Activated CD4-positive, alpha-beta T cell treated with anti-CD3 and anti-CD28 coated beads for 24 hours (primary cell): ENCODE measurements at places on chromosomes 13 and 19.

DNA sequence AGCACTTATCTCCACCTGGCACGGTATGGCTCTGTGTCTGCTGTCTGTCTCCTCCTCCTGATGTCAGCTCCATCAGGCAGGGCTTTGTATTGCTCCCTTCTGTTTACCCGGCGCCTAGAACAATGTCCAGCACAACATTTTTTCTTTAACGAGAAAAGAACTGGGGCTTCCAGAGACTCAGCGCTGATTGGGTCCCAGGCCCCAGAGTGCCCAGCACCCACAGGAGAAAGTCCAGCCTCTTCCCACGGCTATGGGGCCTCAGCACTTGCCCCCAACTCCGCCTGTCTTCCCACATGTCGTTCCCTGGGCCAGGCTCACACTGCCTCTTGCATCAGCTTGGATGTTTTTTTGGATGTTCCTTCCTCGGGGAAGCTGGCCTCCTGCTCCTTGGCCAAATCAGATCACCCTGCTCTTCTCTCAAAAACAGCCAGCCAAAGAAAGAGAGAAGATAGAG lies 6.9 kb downstream of the MYPOP start:
- no peak for DNase-seq

DNA sequence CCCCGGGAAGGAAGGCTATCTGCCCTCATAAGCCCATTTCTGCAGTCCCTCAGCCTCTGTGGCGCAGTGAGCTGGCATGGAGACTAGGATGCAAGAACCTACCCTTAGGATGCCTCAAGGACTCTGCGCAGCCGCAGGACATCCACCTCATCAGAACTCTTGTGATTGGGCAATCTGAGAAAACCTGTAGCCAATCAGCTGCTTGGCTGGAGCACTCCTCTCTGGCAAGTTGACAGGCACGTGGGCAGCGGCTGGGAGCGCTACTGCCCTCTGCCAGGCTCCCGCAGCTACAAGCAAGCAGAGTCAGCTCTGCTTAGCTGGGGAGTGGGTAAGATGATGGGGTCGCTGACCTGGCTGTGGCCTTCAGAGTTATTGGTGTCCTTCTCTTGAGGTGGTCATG lies 1.5 kb upstream of the ECSIT start:
- no peak for DNase-seq

DNA sequence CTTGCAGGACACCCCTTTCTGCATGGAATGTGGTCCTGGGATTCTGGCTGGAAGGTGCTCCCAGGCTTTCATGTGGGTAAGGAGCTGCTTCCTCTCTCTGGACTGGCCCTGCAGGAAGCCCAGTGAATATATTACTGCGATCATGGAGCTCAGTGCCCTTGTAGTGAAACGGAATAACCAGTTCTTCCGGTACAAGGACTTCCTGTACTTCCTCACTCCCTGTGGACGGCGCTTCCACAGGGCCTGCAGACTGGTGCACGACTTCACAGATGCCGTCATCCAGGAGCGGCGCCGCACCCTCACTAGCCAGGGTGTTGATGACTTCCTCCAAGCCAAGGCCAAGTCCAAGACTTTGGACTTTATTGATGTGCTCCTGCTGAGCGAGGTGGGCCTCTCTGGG lies 8.0 kb downstream of the CYP4F8 start:
- no peak for DNase-seq

GRCh38 chr19:6861683-6862286 lies 25.6 kb upstream of the ADGRE1 start:
- no peak for DNase-seq

DNA sequence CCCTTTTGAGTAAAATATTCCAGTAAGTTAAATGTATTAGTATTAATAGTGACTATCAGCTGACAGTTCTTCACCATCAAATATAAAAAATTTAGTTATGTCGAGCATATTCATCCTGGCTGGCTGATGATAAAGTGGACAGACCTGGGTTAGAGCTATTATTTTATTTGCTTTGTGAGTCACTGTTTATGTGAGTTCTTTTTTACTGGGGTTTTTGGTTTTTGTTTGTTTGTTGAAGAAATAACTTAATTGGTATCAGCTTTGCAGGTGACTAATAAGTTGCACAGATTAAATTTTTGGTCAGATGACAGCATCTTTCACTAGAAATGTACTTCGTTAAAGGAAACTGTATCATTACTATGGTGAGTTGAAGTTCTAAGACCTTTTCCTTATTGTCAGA lies 224.7 kb downstream of the GGACT start:
- no peak for DNase-seq

DNA sequence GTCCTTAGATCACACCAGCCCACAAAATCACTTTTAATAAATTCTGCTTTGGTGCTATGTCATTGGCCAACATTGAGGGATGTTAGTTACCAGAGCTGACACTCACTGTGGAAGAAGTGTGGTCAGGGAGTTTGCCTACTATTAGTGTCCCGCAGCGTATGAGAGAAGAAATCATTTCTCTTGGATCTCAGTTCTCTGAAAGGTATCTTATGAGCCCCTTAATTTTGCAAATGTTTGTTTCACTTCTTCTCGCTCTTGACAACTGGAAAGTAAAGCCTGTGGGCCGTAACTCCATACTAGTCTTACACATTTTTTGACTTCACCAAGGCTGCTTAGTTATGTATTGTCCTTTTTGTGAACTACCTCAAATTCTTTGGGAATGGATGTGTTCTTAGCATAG lies 80.9 kb downstream of the FLT1 start:
- no peak for DNase-seq

DNA sequence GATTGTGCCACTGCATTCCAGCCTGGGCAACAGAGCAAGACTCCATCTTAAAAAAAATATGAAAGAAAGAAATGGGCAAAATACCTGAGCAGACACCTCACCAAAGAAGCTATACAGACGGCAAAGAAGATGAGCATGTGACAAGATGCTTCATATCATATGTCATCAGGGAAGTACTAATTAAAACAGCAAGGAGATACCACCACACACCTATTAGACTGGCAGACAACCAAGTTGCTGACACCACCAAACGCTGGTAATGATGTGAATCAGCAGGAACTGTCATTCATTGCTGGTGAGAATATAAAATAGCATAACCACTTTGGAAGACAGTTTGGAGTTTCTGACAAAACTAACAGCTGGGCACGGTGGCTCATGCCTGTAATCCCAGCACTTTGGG lies 11.5 kb upstream of the TFDP1 start:
- no peak for DNase-seq

DNA sequence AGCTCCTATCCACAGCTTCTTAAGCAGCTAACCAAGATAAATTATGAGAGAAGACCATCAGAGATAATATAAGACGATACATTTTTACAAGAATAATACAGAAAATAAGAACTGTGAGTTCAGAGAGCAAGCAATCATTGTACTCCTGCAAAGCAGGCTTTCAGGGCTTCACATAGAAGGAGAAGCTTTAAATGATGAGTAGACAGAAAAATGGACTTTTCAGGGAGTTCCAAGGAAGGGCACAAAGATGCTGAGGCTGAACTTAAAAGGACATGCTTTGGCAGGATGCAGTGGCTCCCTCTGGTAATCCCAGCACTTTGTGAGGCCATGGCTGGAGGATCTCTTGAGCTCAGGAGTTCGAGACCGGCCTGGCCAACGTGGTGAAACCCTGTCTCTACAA lies 159.5 kb downstream of the POU4F1 start:
- DNase-seq, result no peak

DNA sequence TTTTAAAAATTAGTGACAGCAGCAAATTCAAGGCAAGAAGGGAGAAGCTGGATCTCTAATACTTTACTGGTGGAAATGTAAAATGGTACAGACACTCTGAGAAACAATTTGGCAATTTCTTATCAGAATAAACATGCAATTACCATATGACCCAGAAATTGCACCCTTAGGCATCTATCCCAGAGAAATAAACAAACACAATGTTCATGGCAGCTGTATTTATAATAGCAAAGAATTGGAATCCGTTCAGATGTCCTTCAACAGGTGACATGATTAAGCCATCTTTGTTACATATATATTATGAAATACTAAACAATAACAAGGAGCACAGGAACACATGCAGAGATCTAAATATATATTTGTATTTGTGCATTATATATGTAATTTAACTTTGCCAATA lies 756.5 kb downstream of the SLITRK1 start:
- DNase-seq, result no peak

DNA sequence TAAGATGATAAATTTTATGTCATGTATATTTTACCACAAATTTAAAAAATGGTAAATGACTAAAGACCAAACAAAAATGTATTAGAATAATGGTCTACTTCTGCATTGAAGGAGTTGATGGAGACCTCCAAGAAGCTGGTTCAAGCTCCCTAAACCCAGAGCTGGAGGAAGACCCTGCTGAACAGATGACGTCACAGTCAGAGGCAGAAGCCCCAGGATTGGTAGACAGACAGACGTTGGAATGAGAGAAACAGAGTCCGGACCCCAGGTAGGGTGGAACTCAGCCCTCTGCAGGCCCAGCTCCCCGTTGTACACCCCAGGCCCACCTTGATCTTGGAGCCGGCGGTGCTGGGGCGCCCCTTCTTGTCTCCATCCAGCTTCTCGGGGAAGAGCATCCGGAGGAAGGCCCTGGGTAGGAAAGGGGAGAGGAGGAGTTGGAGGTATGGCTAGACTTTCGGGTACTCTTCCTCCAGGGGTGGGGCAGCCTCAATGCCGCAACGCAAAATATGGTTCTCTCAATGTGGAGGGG lies 25.7 kb upstream of the ZNF414 start:
- DNase-seq, result no peak

GRCh38 chr13:88908961-88909441 lies 1237.8 kb downstream of the SLITRK5 start:
- DNase-seq, result no peak

GRCh38 chr13:77928909-77929308 lies 10.3 kb upstream of the EDNRB start:
- no peak for DNase-seq

- no peak for DNase-seq
These were observed 384.4 kb upstream of the TSHZ3 start for GRCh38 chr19:31733591-31733990.

DNA sequence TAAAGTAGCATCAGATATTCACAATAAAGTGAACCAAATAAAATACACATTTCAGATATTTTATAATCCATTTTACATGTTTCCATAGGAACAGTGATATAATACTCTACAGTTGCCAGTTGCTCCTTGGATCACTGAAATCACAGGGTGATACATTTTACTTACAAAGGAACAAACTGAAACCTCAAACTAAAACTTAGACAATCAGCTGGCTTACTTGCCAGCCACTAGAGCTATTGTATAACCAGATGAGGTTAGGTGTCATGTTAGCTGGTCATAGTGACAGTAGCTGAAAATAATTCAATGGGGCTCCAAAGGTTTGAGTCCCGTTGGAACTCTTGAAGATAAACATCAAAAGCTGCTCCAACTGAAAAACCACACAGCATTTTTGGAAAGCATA lies 274.6 kb downstream of the ITGBL1 start:
- DNase-seq, result no peak

GRCh38 chr13:95536632-95537241 lies 15.8 kb upstream of the CLDN10 start:
- no peak for DNase-seq

DNA sequence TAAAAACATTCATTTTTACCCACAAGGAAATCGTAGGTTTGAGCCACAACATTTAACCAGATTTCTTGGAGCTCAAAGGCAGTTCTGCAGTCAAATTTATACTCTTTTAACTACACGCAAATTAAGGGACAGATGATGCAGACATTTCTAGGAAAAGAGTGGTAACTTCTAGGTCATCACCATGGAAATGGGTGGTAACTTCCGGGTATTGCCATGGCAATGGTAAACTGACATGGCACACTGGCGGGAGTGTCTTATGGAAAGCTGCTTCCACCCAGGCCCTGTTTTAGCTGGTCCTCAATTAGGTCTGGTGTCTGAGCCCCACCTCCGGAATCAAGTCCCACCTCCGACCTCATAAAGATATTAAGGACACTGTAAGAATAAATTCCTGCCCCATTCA lies 10.4 kb upstream of the LYPD5 start:
- no peak for DNase-seq

DNA sequence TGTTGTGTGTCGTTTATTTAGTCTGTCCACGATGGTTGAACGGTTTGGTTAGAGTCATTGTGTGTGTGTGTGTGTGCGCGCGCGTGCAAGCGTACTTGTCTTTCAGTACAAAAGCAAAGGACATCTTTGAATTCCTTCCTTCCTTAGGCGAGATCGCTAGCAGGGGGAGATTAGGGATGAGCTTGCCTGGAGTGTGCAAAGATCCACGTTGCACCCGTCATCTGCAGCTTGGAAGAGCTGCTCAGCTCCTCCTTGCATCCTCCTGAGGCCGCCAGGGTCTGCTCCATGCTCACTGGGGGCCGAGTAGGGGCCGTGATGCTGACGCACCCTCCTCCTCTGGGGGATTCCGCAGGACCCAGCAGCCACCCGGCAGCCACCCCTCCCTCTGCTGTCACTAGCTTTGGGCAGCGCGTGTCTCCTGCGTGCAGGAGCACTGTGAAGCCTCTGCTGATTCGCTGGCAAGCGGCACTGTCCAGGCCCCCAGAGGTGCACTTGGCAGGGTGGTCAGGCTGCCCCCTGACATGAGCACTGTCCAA lies 137.3 kb downstream of the KDM4B start:
- DNase-seq, result no peak

DNA sequence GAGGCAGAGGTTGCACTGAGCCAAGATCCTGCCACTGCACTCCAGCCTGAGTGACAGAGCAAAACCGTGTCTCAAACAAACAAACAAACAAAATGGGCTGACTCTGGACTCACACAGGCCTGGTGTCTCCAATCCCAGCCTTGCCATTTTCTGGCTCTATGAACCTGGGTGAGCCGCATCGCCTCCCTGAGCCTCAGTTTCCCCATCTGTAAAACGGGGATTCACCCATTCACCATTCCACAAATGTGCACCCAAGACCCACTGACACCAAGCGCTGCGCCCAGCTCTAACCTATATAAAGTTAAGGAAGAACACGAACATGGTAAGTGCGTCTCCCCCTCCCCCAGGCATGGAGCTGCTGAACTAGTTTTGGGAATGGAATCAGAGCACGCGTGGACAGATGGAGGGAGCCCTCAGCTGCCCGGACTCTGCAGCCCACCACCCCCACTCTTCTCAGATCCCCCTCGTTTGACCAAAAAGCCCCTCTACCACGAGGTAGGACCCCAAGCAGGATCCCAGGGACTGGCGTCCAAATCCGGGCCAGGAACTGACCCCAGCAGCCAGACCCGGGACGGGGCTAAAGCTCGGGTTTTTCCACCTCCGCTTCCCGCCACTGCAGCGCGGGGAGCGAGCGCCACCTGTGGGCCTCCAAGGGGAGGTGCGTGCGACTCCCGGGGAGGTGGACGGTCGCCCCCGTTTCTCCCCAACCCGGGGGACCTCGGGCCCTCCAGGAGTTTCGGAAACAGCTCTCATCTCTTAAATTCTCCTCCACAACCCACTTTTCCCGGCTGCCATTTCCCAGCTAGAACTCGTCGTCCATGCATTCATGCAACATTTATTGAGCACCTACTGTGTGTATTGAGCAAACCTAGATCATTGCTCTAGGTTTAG lies 33.0 kb upstream of the ADGRE5 start:
- DNase-seq, result peak; percentile 55

GRCh38 chr19:8700956-8701355 lies 2.4 kb upstream of the ACTL9 start:
- no peak for DNase-seq

GRCh38 chr13:43089912-43090498 lies 66.6 kb downstream of the DNAJC15 start:
- no peak for DNase-seq
